ENCODE measurements at places on chromosomes 2 and 18.

GRCh38 chr2:123303731-123304130 lies 721.4 kb upstream of the CNTNAP5 start:
- no peak for DNase-seq

DNA sequence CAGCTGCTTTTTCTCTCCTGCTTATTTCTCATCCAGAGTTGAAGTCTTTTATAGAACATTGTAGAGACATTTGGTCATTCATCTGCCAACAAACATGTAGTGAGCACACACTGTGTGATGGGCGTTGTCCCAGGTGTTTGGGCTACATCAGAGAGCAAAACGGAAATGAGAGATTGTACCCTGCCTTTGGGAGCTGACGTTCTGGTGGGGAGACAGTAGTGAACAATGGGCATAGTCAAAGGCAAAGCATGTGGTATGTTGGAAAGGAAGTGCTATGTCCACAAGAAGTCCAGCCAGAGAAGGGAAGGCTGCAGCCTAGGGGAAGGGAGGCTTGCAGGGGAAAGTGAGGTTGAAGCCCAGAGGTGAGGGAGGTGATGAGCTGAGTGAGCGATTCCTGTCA lies 78.1 kb downstream of the PIEZO2 start:
- DNase-seq = no peak

GRCh38 chr2:97982621-97983020 lies 13.1 kb downstream of the TMEM131 start:
- no peak for DNase-seq

GRCh38 chr2:200383380-200384110 lies 77.1 kb downstream of the SPATS2L start:
- no peak for DNase-seq

DNA sequence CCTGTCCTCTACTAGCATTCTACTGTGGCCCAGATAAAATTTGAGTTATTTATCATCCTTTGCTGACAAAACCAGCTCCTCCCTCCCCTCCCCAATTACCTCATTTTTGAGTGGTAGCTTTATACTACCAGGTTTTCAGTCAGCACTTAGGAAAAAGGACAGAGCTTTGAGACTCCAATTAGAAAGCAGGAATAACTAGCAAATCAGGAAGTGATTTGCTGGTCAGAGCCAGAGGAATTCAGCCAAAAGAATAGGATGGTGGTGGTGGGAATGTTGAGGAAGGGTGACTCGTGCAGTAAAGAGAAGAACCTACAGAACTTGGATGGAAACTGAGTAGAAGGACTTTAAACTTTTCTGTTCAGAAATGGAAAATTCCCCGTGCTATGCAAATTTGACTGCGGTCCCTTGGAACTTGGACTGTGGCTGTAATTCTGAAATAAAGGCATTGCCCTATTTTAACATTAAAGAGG lies 3.7 kb downstream of the MYL12B start:
- peak; percentile 60 for DNase-seq

- no peak for DNase-seq
Observed at GRCh38 chr2:229974266-229974665, 52.0 kb downstream of the FBXO36 start.

DNA sequence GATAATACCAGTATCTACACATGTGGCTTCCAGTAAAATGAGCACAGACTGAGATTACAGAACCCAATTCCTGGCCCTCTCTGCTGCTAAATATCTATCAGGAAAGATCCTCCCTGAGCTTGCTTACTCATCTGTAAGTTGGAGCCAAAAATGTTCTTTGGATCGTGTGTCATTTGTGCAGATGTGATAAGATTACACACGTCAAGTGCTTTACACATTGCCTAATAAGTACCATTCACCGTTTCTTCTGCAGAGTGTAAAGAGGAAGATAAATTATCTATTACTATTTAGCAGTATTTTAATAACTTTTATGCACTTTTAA lies 23.2 kb upstream of the SLC20A1 start:
- DNase-seq = peak; percentile 88

DNA sequence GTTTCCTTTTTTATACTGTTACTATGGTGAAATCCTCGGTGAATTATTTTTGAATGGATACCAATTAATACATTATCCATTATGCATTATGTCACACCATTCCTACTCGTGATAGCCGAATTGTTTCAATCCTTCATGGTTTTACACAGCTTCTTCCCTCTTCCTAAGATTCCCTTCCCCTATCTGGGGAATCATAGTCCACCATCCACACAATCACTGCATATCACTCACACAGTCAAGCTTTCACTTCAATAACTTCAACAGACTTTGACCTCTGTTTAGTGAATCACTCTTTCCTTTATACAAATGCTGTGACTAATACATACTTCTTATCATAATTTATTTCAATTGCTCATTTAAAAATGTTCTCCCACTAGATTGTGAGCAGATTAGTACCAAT lies 1108.1 kb upstream of the LRRTM1 start:
- DNase-seq = peak; percentile 34

DNA sequence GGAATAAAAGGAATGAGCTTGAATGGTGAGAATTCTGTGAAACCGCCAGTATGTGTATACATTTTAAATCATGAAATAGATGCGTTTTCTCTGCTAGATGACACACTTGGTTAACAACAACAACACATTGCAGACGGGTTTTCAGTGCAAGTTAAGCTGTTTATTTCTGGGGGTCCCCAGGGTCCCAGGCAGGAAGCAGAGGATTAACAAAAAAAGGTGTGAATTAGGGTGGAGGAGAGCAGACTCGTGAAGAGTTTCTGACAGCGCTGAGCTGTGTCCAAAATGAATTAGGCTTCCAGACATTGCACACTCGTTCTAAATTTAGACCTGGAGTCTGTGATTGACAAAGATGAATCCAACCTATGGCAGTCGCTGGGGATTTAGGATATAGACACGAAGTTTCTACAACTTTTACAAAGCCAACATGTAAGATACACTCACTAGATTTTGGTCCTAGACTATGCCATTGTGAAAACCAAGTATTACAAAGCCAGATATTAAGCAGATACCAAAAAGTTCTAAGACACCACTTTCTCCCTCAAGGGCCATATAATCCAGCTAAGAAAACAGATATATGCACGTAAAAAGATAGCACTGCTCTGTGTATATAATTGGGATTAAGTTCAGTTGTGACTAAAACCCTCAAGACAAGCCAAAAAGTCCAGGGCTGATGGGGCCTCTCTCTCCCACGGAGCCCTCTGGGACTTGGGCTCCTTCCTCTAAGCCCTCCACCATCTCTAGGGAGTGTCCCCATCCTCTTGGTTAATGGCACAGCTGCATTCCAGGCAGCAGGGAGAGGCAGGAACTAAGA lies 120.2 kb downstream of the ACAA2 start:
- DNase-seq = no peak

DNA sequence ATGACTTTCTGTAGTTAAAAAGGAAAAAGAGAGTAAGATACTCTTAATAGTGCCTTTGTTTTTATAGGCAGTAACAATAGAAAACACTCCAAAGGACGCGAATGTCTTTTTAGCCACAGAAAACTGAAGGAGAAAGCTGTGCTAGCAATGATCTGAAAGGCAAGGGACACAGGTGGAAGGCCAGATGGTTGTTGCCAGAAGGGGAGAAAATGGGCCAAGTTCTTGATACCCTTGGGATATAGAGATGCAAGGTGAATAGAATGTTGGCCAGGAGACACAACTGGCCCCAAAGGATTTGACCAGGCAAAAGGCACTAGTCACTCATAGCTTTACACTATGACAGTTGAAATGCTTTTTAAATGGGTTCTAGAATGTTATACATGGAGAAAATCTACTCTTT lies 180.0 kb downstream of the NRXN1 start:
- no peak for DNase-seq

DNA sequence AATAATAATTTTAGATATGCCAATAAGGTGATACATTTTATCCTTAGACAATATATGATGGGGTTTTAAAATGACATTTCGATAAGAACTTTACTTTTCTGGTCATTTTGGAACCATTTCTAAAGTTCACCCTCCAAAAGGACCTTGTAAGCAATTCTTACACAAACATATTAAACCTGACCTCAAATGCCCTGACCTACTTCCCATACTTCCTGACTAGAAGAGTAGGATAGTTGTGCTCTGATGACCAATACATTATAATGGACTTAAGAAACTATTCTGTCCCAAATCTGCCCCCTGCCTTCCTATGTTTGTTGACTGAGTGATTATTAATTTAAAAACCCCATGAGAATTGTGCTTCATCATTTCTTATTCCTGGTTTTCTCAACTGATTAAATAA lies 24.6 kb downstream of the GCA start:
- DNase-seq = no peak

GRCh38 chr2:68367953-68368653 lies 3.0 kb downstream of the PLEK start:
- no peak for DNase-seq

GRCh38 chr18:13265911-13266217 lies 47.3 kb downstream of the LDLRAD4 start:
- DNase-seq = no peak

- peak; percentile 39 for DNase-seq
Observed at GRCh38 chr2:132503701-132504100, 87.1 kb downstream of the GPR39 start.

DNA sequence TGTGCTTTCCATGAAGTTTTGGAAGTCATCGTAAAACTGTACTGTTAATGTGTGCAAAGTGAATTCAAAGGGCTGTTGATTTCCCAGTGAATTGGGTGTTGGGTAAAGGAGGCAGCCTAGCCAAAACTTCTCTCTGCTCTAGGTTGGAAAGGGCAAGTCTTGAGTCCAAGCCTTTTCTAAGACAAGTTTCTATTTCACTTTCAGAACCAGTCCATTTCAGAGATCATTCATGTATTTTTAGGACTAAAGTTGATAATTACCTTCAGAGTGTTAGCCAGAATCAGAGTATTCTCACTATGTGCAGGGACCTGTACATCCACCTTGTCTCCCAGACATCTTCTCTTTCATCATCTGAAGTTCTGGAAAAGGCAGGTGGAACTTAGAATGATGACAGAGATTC lies 636.1 kb upstream of the KLHL29 start:
- DNase-seq = no peak

Data from PC-3 (cell line).